Neuronal stem cell (in vitro differentiated cells): ENCODE measurements at places on chromosomes 2 and 18.

- DNase-seq: no peak
These were observed 51.0 kb downstream of the NPAS2 start for GRCh38 chr2:100870652-100871531.

GRCh38 chr2:43317194-43317593 is 90.8 kb upstream of the ZFP36L2 start:
- DNase-seq: no peak

DNA sequence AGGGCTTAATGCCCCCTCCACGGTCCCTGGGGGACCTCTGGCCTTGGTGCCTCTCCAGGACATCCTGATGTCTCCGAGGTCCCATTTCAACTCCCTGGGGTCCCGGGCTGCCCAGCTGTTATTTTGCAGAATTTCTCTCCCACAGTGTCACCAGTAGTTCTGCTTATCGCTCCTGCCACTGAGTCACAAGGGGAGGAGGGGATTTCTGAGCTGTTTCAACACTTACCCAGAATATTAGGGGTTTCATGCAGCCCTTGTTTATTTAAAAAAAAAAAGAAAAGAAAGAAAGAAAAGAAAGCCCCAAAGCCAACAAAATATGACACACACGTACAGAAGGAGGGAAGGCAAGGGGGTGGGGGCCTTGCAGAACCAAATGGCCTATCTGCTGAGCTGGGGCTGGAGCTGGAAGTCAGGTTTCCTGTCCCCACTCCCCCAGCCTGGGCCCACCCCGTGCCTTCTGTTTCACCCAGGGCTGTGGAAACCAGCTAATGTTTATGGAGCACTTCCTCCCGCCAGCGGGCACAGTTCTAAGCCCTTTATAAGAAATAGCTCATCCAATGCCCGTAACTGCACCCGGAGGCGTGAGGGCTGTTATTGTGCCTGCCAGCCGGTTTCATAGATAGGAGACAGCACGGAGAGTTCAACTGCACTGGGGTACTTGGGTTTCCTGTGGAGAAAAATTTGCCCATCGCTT is 8.4 kb upstream of the ARID5A start:
- DNase-seq: no peak

- DNase-seq: no peak
These were observed 54.5 kb downstream of the RBBP8 start for GRCh38 chr18:22987547-22988189.

- DNase-seq: peak; percentile 15
These were observed 18.6 kb downstream of the THADA start for GRCh38 chr2:43576981-43577892.

- no peak for DNase-seq
These were observed 57.1 kb downstream of the MAP4K4 start for GRCh38 chr2:101754618-101755017.

- DNase-seq: no peak
These were observed 533.8 kb downstream of the FBXO15 start for GRCh38 chr18:73613706-73614340.

DNA sequence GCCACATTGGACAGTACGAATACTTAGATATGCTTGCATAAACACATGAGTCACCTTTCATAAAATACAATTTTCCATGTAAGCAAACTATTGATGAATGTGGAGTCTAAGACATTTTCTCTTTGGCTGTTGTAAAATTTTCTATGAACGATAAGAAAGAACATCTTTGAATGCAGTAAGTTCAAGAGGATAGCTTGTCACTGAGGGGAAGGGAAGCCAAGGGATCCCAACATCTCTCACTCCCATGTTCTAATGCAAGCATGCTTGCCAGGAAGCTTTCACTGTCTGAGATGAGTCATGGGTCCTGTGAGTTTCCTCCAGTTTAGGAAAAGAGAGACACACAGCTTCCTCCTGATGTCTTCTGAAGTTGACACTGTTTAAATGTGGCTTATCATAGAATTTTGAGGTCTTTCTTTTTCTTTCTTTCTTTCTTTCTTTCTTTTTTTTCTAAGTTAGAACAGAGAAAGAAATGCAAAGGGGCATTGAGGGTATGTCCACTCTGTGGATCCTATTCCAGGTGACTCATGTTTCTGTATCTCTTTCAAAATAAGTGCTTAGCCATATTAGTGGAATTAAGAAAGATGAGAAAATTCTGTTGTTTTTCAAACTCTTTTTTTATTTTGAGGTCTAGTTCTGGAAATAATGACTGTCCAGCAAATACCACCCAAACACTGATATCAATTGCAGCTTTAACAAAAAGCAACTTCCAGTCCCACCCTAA is 146.6 kb downstream of the RDH14 start:
- no peak for DNase-seq

- DNase-seq: no peak
These were observed 139.1 kb downstream of the IRS1 start for GRCh38 chr2:226660526-226660925.

GRCh38 chr2:30226144-30227032 is 4.9 kb upstream of the LBH start:
- no peak for DNase-seq

DNA sequence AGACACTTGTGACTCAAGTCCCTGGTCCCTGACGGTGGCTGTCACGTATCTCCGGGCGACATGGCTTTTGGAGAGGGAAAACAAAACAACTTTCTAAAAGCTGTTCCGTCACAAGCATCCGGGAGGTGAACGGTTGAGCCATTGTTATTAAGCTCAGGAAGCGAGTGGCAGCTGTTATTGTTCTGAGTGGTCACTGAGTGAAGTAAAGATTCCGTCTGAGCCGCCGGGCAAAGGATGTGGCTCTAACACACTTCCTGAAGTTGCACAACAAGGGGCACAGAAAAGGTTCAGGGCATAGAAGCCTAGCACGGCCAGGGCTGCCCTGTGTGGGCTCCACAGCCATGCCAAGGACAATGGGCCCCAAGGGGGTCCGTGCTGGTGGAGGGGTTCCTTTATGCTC is 24.3 kb downstream of the INPP5D start:
- no peak for DNase-seq

- DNase-seq: no peak
These were observed 3.5 kb upstream of the RAB27B start for GRCh38 chr18:54824761-54825160.

GRCh38 chr2:238139196-238140039 is 950 bp downstream of the KLHL30 start:
- no peak for DNase-seq

DNA sequence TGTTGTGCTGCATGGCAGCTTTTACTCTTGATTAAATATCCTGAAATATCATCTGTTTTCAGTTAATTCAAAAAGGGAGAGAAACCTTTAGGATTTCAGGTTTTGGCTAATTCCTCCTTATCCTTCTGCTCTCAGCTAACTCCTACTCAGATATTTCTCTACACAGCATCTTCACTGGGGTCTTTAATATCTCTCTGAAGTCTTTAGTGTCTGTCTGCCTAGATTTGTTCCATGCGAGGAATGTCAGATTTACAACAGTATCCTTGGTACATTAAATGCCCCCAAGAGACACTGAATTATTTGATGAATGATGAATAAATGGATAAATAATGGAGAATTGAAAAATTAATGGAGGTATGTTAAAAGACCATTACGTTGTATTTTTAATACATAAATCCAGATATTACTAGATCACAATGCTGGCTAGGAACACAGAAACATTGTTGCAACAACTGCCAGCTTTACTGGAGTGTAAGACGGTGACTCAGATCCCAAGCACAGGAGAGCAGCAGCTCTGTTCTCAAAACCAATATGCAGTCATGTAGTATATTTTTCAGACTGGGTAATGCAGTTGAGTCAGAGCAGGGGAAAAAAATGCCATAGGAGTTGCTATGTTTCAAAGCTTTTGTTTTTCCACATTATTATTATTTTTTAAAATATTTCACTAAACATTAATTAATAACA is 388.0 kb upstream of the SYT4 start:
- DNase-seq: no peak

DNA sequence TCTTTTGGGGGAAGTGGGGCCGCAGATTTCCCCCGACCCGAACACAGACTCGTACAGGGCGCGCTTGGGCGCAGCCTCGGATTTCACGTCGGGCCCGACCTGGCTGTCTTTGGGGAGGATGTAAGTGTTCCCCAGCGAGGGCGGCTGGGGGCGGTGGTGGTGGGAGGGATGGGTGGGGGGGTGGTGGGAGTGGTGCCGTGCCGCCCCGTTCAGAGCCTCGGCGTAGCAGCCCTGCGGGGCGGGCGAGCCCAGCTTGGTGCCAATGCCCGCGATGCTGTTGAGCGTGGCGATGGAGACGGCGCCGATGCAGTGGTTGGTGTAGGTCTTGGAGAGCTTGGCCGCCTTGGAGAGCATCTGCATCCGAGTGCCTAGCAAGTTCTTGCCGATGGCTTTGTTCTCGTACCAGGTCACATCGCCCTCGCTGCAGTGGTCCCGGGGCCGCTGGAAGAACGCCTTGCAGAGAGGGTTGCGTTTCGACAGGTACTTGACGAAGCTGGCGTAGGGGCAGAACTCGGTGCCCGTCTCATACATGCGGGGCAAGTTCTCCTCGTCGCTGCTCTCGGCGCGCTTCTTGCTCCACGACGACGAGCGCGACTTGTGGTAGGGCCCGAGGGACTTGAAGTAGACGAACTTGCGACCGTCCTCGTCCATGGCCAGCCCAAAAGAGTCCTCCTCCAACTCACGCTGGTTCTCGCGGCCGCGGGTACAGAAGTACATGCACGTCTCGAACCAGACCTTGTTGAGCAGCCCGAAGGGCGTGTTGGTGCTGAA is 1.3 kb downstream of the KCTD1 start:
- peak; percentile 33 for DNase-seq

DNA sequence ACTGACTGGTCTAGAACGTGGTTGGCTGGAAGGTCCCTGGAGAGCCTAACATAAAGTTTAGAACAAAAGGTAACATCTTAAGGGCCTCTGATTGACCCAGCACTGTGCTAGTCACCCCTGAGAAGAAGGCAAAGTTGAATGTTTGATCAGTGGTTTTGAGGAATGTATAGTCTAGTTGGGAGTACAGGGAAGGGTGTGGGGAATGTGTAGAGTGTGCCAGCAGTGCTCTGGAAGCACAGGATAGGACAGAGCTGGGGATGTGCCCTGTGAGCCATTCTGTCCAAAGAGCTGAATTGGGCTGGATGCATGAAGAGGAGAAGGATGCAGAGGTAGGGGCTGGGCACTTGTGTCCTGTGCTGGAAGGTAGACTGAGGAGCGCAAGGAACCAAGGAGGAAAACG is 41.0 kb upstream of the DOCK10 start:
- DNase-seq: no peak

GRCh38 chr18:42141439-42141838 is 186.4 kb downstream of the PIK3C3 start:
- no peak for DNase-seq

DNA sequence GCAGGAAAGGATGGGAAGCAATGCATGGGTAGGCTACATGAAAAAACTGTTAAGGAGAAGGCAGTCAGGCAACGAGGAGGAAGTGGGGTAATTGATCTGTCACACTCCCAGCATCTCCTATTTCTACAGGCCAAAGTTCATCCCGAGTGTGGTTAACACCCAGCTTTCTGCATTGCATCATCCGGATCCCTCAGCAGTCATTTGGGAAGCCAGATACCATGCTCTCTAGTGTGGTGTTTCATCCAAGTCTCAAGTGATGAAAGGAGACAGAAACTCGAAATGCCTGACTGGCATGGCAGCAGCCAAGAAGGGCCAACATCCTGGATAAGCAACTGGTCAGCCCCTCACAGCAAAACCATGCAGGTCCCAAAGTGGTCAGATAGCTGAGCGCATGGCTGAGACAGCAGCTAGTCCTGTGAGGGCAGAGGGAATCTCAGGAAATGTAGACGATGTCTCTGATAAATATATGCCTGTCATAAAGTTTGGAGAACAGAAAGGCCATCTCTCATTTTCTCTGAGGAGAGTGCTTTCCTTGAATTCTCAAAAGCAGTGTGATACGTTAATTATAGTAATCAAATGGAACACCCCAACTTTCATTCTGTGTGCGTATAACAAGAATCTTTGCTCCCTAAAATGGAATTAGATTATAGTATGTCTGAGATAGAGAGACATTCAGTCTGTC is 24.8 kb upstream of the HNRNPA3 start:
- no peak for DNase-seq
